ENCODE measurements at places on chromosomes 13 and 19.

DNA sequence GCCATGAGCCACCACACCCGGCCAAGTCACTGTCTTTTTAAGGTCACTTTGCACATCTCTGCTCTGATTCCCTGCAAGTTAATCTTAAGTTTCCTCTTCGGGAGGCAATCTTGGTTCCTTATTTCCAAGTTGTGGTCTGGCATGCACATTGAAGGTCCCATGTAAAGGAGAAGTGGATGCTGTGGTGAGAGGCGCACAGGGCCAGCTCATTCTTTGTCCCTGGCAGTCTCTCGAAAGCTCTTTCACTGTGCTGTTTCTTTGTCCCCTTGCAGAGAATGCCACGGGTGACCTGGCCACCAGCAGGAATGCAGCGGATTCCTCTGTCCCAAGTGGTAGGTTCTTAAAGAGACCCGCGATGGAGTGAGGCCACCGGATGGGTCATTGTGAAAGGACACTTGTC lies 16.4 kb upstream of the C19orf33 start:
- DNase-seq: no peak

- peak; percentile 84 for DNase-seq
These were observed 10.3 kb upstream of the GARIN5A start for GRCh38 chr19:50486823-50487515.

- peak; percentile 67 for DNase-seq
These were observed 9.4 kb downstream of the OCEL1 start for GRCh38 chr19:17235300-17235970.

- peak; percentile 91 for DNase-seq
These were observed 71.0 kb downstream of the ZNF486 start for GRCh38 chr19:20237773-20238623.

- no peak for DNase-seq
These were observed 151.0 kb upstream of the RXFP2 start for GRCh38 chr13:31588316-31588715.

Measured in stimulated activated CD4-positive, alpha-beta T cell treated with anti-CD3 and anti-CD28 coated beads, Interleukin-1b, Interleukin-23, amount 100 ng/mL, for 48 hours (primary cell).